ENCODE measurements at places on chromosomes 2 and 18. TPM values are rescaled to one million over a fixed set of nuclear protein-coding genes. Genes with fewer than 3 reads are reported as not detected.

Gene IRS1
- 27.9 TPM for total RNA-seq

Gene CAPN10
- 43.4 TPM for total RNA-seq

Gene FBXO41
- total RNA-seq, result 11.5 TPM

Gene SPATA3
- not detected for total RNA-seq

Gene ERCC3
- 70.2 TPM for total RNA-seq

Gene TANC1
- 12.8 TPM for total RNA-seq

Gene LYPD6
- 1.8 TPM for total RNA-seq

Gene SELENOI
- total RNA-seq, result 62.7 TPM

Gene FNDC4
- 1.3 TPM for total RNA-seq

Gene MROH2A
- 0.92 TPM for total RNA-seq

Gene SCYGR3
- not detected for total RNA-seq
